ENCODE measurements at places on chromosomes 13 and 19. TPM values are rescaled to one million over a fixed set of nuclear protein-coding genes. Genes with fewer than 3 reads are reported as not detected.

DNA sequence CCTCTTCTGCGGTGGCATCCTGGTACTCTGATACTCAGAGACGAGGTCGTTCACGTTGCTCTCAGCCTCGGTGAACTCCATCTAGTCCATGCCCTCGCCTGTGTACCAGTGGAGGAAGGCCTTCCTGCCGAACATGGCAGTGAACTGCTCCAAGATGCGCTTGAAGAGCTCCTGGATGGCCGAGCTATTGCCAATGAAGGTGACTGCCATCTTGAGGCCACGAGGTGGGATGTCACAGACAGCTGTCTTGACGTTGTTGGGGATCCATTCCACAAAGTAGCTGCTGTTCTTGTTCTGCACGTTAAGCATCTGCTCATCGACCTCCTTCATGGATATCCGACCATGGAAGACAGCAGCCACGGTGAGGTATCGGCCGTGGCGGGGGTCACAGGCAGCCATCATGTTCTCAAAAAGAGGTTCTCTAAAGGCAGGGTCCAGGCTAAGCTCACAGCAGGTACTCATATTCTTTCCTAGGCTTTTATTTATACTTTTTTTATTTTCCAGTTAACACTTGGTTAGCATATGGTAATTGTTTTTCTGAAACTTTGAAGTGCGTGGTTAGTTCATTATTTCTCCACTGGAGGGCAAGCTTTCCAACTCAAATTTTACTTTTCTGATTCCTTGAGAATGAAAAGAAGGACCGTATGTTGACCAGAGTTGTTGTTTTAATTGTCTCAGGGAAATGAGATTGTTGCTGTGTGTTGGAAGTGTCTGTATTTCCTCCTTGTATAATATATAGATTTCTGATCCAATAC is 72.4 kb upstream of the RGCC start:
- DNase-seq: no peak

GRCh38 chr13:78595495-78596398 is 7.6 kb downstream of the POU4F1 start:
- DNase-seq: no peak

- no peak for DNase-seq
Measured at GRCh38 chr19:44196772-44197171, 15.6 kb upstream of the ZNF227 start.

- no peak for DNase-seq
Measured at GRCh38 chr19:37928527-37929286, 21.7 kb downstream of the SIPA1L3 start.

ZNF132 gene
- 16.8 TPM for polyA plus RNA-seq

LILRB2 gene
- polyA plus RNA-seq: 1.1 TPM

NXNL1 gene
- polyA plus RNA-seq: not detected

KANK3 gene
- polyA plus RNA-seq: 7.6 TPM

C3 gene
- 20.1 TPM for polyA plus RNA-seq

EID2B gene
- 4.2 TPM for polyA plus RNA-seq

Measured in right renal cortex interstitium (tissue), 3 donors.